ENCODE measurements at places on chromosomes 16 and 17. TPM values are rescaled to one million over a fixed set of nuclear protein-coding genes. Genes with fewer than 3 reads are reported as not detected.

PRSS53 gene
- total RNA-seq = 8.2 TPM

KRT28 gene
- total RNA-seq = not detected

TMEM97 gene
- 4.1 TPM for total RNA-seq

KRT14 gene
- total RNA-seq = not detected

CACNG5 gene
- total RNA-seq = not detected

FOXL1 gene
- not detected for total RNA-seq

PLLP gene
- not detected for total RNA-seq

LRRC46 gene
- 0.20 TPM for total RNA-seq

LAT gene
- total RNA-seq = 282 TPM

KRT25 gene
- total RNA-seq = not detected

CAPN15 gene
- 82.6 TPM for total RNA-seq

PRRT2 gene
- 1.9 TPM for total RNA-seq

IRX3 gene
- total RNA-seq = not detected

GOSR1 gene
- total RNA-seq = 51.1 TPM

KREMEN2 gene
- not detected for total RNA-seq

TMIGD1 gene
- total RNA-seq = not detected

SLC6A2 gene
- total RNA-seq = not detected

NATD1 gene
- total RNA-seq = 12.7 TPM

KCTD5 gene
- total RNA-seq = 24.1 TPM
